ENCODE measurements at places on chromosomes 7 and 10.

DNA sequence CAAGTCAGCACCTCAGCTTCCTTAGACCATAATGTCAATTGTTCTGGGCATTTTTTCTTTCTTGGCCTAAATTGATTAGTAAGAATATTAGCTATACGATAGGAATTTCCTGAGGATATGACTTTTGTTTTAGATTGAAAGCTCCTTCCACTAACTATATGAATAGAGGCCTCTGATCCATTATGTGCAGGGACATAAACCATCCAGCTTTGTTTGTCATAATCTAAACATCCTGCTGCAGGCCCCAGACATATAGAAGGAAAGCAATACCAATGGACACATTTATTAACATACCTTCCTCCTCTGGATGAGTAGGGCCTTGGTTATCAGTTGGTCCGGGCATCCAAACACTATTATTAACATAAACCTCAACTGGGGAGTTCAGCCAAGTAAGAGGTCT, 4.3 kb upstream of the GIMAP4 start:
- no peak for DNase-seq

GRCh38 chr10:78802431-78802830, 266.3 kb upstream of the ZMIZ1 start:
- no peak for DNase-seq

DNA sequence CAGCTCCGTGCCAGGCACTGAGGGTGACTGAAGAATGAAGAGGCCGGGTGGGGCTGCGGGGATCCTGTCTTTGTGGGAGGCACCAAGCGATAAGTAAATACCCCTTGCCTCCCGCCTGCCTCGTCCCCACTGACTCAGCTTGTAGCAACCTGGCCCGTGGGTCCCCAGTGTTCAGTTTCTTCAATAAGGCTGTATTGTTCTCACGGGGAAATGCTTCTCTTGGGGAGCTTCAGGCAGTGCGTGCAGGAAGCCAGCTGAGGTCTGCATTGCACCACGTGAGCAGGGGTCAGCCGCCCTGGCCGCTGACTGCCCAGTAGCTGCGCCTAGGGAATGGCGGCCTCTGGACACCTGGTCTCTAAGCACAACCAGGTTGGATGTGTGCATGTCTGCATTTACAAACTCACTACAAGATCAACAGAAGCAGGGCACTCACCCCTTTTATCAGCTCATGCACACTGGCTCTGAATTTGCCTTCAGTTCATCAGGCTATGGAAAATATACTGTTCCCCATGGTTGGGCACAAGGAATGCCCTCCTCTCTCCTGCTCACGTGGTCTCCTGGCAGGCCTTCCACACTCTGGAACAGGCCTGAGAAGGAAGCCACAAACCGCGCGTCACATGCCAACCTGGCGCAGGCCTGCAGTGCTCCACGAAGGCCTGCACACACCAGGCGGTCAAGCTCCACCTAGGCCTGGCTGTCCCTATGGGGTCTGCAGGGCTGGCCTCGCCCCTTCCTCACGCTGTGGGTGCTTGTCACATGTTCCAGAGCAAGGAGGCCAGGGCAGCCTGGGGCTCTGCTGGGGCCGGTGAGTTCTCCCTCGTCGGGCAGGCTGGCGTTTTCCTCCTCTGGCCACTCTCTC, 135.7 kb upstream of the RNF32 start:
- no peak for DNase-seq

DNA sequence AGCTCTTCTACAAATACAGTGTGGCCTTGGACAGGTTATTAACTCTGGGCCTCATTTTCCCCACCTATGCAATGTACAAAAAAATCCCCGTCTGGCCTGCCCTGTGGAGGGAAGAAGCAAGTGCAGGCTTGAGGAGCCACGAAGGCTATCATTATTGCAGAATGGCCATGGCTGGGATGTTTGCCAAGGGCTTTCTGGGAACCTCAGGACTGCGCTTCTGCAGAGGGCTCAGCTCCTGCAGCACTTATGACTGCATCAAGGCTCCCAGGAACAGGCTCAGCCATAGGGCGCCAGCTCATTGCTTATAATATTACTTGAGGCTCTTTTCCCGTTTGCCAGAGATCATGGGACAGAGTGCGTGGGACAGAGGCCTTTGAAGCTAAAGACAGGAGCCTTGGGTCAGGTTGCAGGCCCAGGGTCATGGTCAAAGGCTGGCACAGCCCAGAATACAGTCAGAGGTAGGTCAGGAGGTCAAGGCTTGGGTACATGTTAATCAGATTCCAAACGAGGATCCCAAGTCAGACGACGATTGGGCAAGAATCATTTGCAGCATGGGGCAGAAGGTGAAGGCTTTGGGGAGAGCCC, 20.6 kb upstream of the C10orf105 start:
- no peak for DNase-seq

- DNase-seq, result no peak
Observed at GRCh38 chr10:4617589-4617988, 208.4 kb upstream of the AKR1E2 start.

GRCh38 chr7:139871820-139872219, 42.8 kb downstream of the TBXAS1 start:
- DNase-seq, result no peak
